ENCODE measurements at places on chromosomes 4 and X.

DNA sequence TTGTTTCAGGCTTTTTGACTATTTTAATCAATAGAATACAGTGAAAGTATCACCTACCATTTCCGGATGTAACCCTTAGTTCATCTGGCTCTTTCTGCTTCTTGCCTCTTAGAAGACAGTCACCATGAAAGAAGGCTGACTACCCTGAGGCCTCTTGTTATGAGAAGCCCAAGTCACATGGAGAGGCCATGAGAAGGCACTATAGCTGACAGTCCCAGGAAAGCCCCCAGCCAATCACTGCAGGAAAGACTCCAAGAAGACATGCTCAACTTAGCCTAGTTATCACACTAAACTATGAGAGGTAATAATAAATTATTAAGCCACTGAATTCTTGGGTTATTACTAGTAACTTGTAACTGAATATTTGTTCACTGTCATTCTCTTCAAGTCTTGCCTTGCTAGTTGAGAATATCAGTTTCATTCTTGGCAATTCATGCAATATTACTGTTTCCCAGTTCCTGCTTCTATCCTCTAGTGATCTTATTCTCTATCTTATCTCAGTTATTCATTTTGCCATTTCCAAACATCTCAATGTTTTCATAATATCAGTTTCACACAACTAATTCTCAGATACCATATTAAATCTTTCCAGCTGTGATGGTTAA lies 57.1 kb upstream of the GUCY1A1 start:
- no peak for DNase-seq

GRCh38 chr4:74635490-74636123 lies 158.7 kb downstream of the BTC start:
- no peak for DNase-seq

DNA sequence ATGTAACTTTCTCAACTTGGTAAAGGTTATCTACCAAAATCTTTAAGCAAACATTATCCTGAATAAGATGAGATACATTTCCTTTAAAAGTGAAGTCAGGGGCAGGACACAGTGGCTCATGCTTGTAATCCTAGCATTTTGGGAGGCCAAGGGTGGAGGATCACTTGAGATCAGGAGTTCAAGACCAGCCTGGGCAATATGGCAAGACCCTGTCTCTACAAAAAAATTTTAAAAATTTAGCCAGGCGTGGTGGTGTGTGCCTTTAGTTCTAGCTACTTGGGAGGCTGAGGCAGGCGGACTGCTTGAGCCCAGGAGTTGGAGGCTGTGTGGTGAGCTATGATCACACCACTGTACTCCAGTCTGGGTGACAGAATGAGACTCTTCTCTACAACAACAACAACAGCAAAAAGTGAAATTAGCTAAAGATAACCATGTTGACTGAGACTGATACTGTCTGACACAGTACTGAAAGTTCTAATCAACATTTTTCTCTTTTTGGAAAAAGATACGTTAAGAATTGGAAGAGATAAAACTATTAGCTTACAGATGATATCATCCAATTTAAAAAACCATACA lies 4.9 kb downstream of the DCAF16 start:
- no peak for DNase-seq

GRCh38 chr4:17758485-17758884 lies 22.9 kb downstream of the FAM184B start:
- DNase-seq, result no peak

GRCh38 chrX:38803243-38803587 lies 2.0 kb downstream of the MID1IP1 start:
- no peak for DNase-seq

GRCh38 chr4:13597141-13597540 lies 30.4 kb downstream of the BOD1L1 start:
- DNase-seq, result no peak

DNA sequence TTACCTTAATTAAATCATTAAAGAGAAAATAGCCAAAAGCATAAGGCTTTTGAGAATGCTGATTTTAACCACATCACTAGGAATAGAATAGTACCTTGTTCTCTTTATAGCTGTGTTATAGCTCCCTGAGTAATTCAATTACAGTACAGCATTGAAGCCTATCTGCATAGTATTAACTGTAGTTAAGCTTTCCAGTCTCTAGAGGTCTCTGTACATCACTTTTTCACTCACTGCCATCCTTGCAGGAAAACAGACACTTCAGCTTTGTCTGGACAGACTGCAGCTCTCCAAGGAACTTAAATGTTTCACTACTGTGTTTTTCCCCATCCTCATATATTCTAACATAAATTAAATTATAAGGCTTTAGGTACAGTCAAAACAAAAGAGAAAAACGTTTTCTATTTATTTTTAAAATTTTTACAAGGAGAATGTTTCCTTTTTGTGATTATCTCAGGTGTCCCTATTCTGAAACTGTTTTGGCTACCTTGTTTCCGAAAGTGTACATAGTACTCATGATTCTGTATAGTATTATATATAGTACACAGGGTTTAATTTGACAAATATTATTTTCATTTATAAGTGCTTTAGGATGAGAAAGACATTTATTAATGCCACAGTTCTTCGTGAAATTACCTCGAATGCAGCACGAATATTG lies 407.9 kb downstream of the PCDH18 start:
- no peak for DNase-seq

- peak; percentile 10 for DNase-seq
These were observed 729 bp upstream of the IRF2 start for GRCh38 chr4:184475096-184475461.

- no peak for DNase-seq
These were observed 74.2 kb upstream of the CPEB2 start for GRCh38 chr4:14928035-14928434.

DNA sequence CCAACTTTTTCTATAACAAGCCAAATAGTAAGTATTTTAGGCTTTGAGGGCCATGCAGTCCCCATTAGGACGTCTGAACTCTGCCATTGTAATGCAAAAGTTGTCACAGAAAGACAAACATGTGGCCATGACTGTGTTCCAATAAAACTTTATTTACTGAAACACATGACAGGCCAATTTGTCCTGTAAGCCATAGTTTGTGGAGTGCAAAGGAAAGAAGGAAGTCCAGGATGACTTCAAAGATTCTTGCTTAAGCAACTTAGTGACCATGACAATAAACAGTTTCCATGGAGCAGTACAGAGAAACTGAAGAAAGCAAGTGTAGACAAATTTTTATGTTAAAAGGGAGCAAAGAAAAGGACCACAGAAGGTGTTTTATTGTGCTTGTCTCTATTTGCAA lies 35.0 kb upstream of the MYOZ2 start:
- DNase-seq, result no peak

DNA sequence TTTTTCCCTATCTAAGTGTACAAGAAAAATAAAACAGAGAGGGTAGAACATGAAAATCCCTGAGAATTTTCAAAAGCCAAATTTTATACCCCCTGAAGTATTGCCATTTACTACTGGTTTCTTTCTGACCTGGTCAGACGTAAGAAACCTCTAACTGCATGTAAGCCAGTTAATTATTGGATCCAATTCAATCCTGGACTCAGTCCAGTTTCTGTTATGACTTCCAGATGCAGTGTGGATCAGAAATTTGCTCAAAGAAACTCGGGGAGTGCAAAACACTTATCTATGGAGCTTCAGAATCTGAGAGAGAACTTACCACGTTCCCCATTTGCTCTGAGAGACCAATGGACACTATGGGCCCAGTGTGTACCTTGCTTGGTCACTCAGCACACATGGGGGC lies 383.5 kb downstream of the KLHL4 start:
- DNase-seq, result no peak

DNA sequence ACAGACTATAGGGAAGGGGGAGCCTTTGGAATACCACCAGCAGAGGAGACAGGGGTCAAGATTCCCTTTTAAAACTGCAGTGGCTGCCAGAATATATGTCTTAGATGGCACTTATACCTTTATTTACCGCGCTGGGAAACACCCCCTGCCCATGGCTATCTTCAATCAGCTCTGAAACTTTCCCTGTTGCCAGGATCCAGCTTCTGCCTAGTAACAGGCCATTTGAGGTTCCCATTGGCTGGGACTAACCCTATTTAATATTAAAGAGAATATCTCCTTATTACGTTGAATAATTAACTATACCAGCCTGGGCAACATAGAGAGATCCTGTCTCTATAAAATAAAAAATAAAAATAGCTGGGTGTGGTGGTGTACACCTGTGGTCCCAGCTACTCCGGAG lies 23.8 kb downstream of the SOWAHB start:
- DNase-seq, result no peak

DNA sequence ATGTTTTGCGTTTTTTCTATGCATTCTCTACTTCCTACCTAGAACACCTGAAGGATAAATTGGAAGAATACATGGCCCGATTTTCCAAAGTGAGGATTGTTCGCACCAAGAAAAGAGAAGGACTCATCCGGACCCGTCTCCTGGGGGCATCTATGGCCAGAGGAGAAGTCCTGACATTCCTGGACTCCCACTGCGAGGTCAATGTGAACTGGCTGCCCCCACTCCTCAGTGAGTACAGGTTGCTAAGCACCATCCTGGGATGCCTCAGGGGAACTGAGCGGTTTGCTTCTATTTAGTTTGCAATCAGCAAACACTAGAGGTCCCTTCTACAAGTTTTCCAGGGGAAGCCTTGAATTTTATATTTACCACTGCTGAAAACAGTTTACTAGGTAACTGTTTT lies 359.3 kb upstream of the GALNT7 start:
- no peak for DNase-seq

DNA sequence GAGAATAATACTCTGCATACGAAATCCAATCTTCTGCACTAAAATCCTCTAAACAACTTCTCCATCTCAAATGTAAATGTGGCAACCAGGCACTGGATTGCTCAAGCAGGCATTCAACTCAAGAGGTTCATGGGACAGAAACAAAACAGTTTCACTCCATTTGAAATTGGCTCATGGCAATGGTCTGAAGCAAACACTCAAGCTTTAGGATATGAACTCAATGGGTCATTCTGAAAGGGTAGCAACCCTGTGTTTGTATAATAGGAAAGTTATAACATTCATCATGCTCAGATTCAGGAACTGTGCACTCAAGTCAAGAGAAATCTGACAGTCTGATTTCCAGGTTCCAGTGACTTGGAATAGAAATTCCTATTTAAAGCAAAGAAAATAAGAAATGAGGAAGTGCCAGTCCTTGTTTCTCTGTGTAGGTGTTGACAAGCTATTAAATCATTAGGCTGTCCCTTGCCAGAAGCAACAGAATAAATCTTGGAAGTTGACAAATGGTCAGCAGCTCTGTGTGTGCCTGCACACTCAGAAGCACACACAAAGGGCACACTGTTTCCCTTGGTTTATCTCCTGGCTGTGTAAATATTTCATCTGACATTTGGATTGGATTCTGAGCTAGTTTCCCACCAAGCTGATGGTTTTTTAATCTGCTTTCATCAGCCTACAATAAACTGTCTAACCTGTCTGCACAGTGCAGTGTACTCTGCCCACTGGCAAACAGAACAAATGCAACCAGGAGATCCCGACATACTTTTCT lies 75.9 kb upstream of the CITED1 start:
- DNase-seq, result no peak

- no peak for DNase-seq
These were observed 79.3 kb downstream of the FRAS1 start for GRCh38 chr4:78136109-78137081.

DNA sequence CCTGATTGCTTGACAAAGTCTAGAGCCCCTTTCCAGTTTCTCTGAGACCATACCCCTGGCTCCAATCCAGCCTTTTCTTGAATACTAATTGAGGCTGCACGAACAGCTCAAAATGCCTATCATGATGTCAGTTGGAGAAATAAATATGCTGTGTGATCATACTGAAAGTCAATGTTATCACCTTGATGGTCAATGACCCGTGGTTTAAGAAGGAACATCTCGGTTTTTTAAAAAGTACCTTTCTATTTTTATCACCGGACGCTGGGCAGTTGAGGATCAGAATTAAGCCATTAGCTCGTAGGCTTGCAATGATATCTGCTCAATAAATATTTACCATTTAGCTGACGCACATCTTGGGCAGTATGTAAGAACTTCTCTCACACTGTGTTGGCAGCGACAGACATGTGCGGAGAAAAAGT lies 852 bp upstream of the WDR44 start:
- no peak for DNase-seq

- no peak for DNase-seq
These were observed 92.0 kb downstream of the NFKB1 start for GRCh38 chr4:102593147-102593546.

DNA sequence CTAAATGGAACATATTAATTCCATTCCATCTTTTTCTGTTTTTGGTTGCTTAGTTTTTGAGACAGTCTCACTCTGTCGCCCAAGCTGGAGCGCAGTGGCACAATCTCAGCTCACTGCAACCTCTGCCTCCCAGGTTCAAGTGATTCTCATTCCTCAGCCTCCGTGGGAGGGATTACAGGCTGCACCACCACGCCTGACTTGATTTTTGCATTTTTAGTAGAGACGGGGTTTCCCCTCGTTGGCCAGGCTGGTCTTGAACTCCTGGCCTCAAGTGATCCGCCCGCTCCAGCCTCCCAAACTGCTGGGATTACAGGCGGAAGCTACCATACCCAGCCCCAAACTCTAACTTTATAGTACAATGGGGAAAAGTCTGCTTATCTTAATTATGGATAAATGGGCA lies 11.2 kb downstream of the HNRNPD start:
- no peak for DNase-seq

DNA sequence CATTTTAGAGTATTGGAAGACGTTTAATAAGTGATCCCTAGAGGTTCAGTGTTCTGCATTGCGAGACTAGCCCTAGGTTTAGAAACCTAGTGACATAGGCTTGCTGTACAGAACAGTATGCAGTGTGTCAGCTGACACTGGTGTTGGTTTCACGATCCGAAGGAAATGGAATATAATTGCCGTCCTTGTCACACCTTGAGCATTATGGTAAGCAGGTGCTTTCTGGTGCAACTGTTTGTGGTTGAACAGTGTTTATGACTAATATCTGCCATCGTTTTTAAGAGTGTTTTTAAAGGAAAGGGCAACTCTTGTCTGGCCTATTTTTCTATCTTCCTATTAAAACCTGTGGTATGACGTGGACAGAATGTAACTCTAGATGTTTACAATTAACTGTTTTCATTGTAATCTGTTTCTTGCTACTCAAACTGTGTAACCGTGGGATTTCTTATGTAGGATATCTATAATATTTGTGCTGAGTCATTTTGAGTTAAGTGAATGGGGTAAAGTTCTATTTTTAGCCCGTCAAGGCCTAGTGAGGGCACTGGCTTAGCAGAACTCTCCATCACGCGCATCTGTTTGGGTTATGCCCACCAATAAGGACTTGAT lies 53.8 kb upstream of the TBC1D14 start:
- DNase-seq, result no peak

Data from stimulated activated CD8-positive, alpha-beta memory T cell treated with anti-CD3 and anti-CD28 coated beads, Interleukin-7, amount 100 ng/mL, for 1 hour (primary cell).